ENCODE measurements at places on chromosomes 16 and 17.

- DNase-seq, result no peak
Measured at GRCh38 chr17:31095236-31096105, 694 bp downstream of the NF1 start.

DNA sequence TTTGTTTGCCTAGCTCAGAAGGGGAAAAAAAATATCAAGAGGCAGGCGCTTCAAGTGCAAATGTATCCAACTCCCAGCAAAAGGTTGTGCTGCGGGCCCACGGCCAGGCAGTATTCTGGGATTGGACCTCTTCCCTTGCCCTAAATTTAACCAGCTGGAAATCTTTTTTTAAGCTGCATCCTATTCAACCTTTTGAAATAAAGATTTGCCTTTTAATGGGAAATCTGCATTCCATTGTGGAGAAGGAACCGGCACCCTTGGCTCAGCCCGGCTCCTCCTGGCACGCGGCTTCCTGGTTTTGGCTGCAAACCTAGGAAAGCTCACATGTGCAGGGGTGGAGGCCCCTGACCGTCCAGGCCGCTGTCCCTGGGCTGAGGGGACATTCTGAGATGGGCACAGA, 38.8 kb upstream of the ENPP7 start:
- DNase-seq, result no peak

DNA sequence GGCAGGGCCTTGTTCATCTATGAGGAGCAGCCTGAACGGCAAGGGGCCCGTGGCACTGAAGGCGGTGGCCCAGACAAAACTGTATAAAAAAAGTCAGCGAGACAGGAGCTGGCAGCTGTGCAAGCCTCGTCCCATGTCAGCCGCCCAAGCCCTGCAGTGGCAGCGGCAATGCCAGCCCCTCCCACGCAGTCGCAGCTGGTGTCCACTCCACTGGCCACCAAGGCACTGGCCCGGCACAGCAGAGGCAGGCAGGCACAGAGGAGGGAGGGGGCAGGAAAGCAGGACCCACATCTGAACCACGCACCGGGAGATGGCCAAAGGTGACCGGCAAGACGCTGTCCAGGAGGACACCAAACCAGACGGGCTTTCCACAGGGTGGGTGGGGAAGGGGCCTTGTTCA, 15.9 kb upstream of the C16orf95 start:
- DNase-seq, result peak; percentile 40

- DNase-seq, result no peak
Measured at GRCh38 chr16:80387318-80387921, 153.4 kb upstream of the DYNLRB2 start.

DNA sequence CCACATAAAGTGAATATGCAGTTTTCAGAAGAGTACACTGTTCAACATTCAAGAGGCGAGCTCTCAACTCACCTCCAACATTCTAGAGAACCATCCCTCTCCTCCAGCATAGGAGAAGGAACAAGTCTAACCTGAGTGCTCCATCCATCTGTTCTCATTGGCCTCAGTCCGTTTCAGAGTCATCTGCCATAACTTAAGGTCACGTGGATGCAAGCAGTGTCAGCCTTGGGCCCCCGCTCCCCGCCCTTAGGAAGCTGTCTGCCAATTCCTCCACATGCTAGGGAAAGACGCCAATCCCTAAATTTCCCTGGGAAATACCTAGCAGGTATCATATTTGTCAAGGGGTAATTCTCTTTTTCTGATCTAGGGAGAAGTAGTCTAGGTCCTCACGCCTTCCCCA, 21.4 kb downstream of the MARVELD3 start:
- no peak for DNase-seq

- DNase-seq, result no peak
Measured at GRCh38 chr16:77171745-77172635, 19.0 kb upstream of the MON1B start.

DNA sequence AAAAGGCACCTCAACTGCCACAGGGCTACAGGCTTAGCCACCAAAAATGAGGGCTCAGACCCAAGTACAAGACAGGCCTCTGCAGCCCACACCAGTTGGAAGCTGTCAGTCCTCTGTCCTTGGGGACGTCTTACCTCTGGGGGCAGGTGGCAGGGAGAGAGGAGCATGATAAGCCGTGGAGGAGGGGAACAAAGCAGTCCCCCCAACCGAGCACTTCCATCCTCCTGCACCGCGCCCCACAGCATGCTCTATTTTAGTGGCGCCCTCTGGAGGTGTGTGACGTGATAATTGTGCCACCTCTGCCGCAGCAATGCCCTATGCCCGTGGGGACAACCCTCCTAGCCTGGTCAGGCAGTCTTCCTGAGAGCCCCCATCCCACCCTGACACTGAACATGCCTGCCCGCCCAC, 13.6 kb downstream of the G6PC3 start:
- DNase-seq, result no peak

DNA sequence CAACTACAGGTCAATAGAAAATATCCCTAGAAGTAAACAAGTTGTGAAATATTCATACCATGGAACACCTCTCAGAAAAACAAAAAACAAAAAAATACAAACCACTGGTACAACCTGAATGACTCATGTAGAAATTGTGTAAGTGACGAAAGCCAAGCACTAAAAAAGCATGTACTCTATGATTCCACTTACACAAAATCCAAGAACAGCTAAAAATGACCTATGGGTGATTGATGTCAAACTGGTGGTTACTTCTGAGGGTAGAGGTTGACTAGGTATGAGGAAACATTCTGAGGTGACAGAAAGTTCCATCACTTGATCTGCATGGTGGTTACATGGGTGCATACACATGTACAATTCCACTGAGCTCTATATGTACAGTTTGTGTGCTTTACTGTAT, 31.1 kb downstream of the DHRS7C start:
- no peak for DNase-seq

- no peak for DNase-seq
Measured at GRCh38 chr16:16101585-16101984, 121.7 kb downstream of the ABCC6 start.

GRCh38 chr17:17050346-17051345, 8.4 kb downstream of the MPRIP start:
- no peak for DNase-seq

- peak; percentile 47 for DNase-seq
Measured at GRCh38 chr16:67993207-67994039, 5.9 kb downstream of the DPEP2 start.

DNA sequence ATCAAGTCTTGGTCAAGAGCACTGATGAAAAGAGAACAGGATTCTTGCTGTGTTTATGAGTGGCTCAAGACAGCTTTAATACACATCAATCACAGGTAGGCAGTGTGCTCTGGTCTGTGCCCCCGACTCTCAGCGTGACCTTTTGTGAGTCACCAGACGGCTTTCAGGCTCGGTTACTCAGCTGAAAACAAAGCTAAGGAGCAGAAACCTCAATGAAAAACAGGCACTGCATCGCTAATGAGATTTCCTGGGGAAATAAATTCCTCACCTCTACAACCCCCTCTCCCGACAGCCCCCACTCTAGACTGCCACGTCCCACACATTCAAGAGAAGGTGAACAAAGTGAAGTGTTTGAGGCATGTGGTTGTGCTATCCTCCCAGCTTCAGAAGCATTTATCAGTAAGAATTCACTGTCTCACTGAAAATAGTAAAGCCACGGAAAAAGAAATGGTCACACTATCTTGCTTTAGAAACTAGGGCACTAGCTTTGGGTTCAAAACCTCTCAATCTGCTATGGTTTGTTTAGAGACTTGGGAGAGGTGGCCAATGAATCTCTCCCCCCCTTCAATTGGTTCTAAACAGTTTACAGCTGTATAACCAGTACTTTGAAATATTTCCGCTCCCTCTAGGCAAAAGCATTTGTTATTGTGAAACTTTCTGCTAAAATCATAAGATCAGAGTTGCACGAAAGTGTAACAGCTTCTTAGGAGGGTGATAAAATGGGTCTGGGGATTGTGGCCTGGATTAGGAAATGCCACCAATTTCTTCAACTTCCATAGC, 199.5 kb upstream of the PMFBP1 start:
- no peak for DNase-seq

DNA sequence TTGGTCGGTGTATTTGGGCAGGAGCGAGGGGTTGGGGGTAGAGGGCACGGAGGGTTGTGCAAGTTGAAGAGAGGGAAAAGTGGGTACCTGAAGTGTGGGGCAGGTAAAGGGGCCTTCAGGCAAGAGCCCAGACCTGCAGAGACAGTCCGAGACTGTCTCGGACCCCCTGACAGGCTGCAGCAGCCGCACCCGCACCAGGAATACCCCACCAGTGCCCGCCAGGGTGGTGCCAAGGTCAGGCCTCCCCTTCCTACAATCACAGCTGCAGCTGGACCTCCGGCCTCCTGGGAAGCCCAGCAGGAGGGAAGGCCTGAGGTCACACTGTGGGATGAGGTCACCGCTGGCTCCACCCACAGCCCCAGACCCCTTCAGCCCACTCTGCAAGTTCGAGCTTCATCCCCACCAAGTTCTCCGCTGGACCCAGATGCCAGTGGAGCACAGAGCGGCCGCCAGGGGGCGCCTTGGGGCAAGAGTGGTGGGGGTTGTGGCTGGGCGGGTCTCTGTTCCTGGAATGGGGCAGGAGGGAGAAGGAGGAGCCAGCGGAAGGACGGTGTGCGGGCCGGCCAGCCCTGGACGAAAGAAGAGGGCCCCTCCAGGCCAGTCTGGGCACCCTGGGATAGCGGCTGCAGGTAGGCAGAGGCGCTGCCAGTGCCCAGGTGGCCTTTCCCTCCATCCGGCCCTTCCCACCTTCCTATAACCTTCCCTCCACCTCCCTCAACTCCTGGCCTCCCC, at the start of gene HSD3B7:
TSS of gene HSD3B7 (plus strand) at position 539 of the 732 bp plus-strand sequence. CDS start 452 bp downstream, outside the sequence.
- DNase-seq, result peak; percentile 12

DNA sequence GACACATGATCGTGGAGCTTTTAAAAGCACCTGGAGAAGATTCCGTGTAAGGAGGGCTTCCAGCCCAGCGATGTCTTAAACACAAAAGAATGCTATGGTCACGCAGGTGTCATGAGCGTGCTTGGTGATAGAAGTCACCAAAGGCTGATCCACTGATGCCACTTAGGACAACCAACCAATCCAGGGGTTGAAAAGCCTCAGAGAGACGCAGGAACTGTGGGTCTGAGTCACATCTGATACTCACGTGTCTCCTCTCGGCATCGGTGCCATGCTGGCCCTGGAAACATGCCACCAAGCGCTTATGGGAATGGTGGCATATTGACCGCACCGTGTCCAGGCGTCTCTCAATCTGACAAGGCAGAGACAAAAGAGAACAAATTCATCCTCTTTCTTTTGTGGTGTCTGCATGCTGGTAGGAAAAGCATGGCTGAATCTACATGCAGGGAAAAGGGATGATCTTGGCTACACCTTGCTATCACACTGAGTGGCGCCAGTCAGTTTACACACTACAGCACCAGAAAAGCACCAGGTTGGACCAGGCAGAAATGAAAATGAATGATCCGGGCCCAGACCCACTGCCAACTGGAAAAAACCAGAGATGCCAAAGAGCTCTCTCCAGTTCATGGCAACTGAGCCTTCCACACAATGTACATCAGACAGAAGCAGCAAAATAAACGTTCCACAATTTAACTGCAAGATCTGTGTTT, 38.0 kb downstream of the ARHGAP17 start:
- DNase-seq, result no peak

GRCh38 chr16:82639666-82640336, 13.0 kb downstream of the CDH13 start:
- no peak for DNase-seq

GRCh38 chr17:7356072-7356549, 1.2 kb downstream of the TMEM95 start:
- DNase-seq, result no peak

- no peak for DNase-seq
Measured at GRCh38 chr17:44069974-44070454, 521 bp upstream of the G6PC3 start.

- no peak for DNase-seq
Measured at GRCh38 chr17:40153603-40154236, 13.4 kb downstream of the CASC3 start.

- DNase-seq, result no peak
Measured at GRCh38 chr17:31595076-31595475, 203.6 kb downstream of the RAB11FIP4 start.

- DNase-seq, result no peak
Measured at GRCh38 chr17:34499576-34499975, 79.8 kb upstream of the TMEM132E start.

GRCh38 chr17:4764595-4764994, 7.1 kb upstream of the TM4SF5 start:
- no peak for DNase-seq

GRCh38 chr16:68478526-68479250, 30.4 kb upstream of the SMPD3 start:
- no peak for DNase-seq

- no peak for DNase-seq
Measured at GRCh38 chr17:39208893-39209292, 8.8 kb downstream of the RPL19 start.

GRCh38 chr16:63530974-63531373, 1494.7 kb upstream of the CDH8 start:
- no peak for DNase-seq

DNA sequence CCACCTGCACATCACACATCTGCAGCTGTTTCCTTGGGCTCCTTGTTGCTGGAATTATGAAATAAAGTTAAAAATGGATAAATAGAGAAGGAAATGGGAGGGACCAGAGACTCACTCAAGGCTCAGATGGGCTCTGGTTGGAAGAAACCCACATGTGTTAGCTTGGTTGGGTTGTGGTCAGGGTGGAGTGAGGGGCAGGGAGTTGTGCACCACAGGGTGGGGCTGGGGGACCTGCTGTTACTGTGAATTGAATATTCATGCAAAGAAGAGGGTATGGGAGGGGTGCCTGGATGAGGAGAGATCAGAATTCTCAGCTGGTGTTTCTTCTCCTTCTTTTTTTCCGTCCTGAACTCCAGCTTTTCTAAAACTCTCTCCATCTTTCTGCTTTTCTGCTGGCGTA, 320.7 kb downstream of the MAP2K4 start:
- no peak for DNase-seq

DNA sequence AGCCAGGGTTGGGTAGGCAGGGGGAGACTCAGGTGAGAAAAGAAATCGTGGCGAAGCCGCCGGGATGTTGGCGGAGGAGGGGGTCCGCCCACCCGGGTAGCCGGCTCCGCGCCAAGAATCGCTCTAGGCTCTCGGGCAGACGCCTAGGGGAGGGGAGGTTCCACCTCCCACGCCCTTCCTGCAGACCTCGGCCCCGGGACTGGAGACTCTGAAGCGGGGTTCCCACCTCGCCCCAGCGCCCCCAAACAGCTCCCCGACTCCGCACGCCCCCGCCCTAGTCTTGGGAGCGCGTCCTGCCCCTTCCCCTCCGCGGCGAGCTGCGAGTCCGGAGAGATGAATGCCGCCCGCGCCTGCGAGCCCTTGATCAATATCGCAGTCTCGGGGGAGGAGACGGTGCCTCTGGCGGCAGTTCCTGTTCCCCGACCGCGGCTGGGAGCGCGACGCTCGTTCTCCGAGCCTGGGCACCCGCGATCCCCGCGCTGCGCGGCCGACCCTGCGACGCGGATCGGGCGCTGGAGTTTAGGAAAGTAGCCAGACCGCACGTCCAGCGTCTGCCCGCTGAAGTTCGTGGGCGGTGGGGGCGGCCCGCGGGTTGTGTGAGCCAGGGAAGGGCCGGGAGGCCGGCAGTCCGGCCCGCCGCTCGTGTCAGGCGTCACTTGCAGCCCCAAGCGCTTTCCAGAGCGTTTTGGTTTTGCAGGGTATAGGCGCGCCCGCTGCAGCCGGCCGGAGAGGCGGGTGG, 790 bp downstream of the CRHR1 start:
- DNase-seq, result no peak

All from C1 segment of cervical spinal cord (tissue), 14 donors.